Kidney capillary endothelial cell (primary cell): ENCODE measurements at places on chromosomes 11 and 22.

GRCh38 chr22:46107089-46107664 is 43.1 kb upstream of the PPARA start:
- DNase-seq, result no peak

DNA sequence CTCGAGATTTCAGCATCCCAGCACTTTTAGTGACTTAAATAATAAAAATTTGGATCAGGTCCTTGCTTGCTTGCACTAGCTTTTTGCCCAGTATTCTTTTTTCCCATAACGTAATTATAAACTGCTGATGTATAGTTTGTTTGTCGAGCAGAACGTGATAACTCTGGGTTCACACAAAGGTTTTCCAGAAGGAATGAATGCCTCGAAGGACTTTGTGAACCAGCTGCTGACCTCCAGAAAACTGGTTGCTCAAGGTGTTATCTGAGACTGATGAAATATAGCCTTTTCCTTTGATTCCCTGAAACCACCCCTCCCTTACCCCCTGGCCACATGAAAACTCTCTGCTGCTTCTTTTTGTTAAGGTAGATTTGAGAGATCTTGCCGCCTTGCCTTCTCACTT is 229.1 kb upstream of the CARD18 start:
- no peak for DNase-seq

GRCh38 chr22:45511847-45512261 is 9.2 kb downstream of the FBLN1 start:
- no peak for DNase-seq

DNA sequence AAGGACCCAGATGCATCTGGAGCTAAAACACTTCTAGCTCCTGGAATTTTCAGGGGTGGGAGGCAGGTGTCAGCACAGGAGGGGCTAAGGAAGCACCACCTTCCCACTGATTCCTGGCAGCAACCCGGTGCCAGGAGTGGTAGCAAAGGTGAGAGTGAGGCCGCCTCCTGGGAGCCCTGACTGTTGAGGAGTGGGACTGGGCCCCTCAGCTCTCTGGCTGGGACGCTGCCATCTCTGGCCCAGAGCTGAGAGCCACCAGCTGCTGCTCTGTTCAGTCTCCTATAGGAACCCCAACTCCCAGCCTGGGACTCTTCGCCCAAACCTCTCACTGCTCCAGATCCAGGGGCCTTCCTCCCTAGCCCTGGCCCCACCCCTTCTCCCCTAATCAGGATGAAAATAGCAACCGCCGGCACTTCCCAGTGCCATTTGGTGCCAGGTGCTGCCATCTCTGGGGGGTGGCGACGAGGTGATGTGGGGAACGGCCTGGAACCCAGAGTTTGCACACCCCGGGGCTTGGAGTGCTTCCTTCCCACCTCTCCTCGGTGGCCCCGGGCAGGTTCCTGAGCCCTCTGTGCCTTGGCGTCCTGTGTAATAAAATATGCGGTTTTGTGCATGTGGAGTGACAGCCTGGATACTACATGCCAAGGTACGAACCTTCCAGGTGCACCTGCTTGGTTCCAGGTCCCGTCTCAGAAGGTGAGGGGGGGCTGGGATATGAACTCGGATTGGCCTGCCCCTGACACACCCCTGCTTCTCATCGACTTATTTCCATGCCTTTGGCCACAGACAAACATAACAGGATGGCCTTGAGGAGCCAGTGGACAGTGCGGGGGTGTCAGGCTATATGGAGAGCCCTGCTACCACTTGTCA is 35.7 kb upstream of the CELSR1 start:
- no peak for DNase-seq

- DNase-seq, result no peak
Measured at GRCh38 chr22:29208879-29209623, 3.4 kb downstream of the EMID1 start.

GRCh38 chr22:17100621-17101020 is 15.8 kb downstream of the IL17RA start:
- DNase-seq, result no peak

- no peak for DNase-seq
Measured at GRCh38 chr11:107307991-107308390, 149.6 kb downstream of the CWF19L2 start.

DNA sequence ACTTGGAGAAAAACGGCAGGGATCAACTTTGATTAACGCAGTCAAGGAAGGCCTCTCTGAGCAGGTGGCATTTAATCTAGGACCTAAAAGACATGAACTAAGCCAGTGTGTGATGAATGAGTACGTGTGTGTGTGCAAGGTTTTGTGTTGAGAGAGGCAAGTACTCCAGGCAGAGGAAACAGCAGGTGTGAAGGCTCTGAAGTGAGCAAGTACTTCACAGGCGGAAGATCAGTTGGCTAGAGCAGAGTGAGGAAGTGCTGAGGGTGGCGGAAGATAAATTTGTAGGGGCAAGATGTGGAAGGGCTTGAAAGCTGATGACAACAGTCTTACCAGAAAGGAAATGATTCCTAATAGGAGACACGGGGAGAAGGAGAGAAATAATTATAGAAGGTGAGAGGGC is 6.8 kb downstream of the APIP start:
- no peak for DNase-seq

DNA sequence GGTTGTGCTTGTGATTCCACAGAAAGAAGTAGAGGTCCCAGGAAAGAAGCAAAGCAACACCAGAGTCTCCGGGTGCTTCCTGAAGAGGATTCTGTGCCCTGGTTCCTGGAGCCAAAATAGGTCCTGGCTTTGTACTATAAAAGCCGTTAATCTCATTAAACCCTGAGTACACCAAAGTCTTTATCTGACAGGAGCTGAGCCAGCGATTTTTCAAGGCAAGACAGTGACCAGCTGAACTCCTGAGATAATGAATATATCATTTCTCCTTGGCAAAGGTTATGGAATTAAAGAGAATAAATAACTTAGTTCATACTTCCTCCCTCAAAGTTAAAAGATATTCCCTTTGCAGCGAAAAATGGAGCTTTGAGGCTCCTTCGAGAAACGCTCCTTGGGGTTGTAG is 5.2 kb downstream of the TMEM138 start:
- DNase-seq, result no peak

- no peak for DNase-seq
Measured at GRCh38 chr22:25396615-25397200, 167.8 kb upstream of the GRK3 start.

DNA sequence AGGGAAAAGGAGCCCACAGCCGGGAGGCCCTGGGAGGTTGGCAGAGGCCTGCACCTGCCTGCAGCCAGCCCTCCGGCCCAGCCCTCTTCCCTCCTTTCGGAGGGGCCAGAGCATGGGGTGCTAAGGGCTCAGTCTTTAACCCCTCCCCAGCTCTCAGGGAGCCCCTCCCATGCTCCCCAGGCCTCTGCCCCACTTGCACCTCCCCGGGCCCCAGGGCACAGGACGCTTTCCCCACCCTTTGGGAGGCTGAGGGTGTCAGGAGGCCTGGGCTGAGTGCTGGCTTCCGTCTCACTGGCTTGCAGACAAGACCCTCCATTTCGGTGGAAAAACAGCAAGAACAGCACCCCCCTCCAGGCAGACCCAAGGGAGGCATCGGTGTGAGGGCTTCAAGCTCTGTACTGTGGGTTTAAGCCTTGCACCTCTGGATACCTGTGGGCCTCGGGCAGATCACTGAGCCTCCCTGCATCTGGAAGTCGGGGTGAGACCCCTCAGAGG is 7.3 kb downstream of the ASCL2 start:
- no peak for DNase-seq

DNA sequence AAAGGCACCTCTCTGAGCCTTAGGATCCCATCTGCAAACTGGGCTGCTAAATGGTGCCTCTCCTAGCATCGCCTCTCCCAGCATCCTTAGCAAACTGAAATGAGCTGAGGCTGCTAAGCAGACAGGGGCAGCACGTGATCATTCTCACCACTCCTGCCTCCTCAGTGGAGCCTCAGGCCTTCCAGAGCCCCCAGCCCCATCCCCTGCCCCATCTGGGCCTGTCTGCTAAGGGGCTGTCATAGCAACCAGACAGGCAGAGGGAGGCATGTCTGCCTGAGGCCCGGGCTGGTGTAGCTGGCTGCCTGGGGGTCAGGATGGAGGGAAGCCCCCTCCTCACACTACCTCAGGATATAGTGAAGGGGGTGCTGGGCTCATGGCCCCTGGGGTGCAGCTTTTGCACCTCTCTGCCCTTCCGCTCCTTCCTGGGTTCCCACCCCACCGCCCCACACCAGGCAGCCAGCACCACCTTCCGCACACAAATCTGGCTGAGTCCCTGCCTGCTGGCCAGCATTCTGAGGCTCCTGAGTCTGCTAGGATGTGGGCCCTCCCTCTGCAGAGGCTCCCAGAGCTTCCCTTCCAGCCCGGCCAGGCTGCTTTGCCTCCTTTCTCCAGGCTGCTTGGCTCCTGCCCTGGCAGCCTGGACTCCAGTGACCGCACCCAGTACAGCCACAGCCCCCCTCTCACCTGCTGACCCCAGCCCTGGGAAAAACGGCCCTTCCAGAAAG is 47.5 kb upstream of the TTLL12 start:
- DNase-seq, result no peak

GRCh38 chr22:30318799-30319419 is 7.8 kb downstream of the TBC1D10A start:
- no peak for DNase-seq

DNA sequence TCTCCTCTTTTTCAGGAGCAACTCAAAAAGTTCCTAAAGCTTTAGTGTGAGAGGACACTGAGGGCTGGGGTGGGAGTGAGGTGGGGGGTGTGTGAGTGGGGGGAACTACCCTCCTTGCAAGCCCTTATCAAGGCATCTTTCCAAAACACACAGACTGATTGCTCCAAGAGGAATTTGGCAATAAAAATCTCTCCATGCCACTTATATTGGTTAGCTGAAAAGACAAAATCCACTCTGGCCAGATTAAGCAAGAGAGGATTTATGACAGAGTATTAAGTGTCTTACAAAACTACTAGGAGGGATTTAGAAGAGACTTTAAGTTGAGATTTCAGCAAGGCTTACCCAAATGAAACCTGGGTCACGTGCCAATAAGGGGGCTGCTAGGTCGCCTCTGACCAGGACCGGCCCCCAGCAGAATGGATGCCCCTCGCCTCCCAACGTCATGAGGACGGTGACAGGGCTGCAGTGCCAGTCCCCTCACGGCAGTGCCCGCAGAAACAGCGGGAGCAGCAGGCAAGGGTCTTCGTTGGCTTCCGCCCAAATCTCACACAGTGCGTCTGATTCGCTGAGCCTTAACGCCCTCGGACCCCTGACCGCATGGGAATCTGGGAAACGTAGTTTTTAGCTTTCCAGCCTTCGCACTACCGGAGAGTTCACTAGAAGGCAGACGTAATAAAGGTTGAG is 22.1 kb upstream of the CTR9 start:
- no peak for DNase-seq

GRCh38 chr22:48829908-48830307 is 997.8 kb downstream of the BRD1 start:
- DNase-seq, result no peak

DNA sequence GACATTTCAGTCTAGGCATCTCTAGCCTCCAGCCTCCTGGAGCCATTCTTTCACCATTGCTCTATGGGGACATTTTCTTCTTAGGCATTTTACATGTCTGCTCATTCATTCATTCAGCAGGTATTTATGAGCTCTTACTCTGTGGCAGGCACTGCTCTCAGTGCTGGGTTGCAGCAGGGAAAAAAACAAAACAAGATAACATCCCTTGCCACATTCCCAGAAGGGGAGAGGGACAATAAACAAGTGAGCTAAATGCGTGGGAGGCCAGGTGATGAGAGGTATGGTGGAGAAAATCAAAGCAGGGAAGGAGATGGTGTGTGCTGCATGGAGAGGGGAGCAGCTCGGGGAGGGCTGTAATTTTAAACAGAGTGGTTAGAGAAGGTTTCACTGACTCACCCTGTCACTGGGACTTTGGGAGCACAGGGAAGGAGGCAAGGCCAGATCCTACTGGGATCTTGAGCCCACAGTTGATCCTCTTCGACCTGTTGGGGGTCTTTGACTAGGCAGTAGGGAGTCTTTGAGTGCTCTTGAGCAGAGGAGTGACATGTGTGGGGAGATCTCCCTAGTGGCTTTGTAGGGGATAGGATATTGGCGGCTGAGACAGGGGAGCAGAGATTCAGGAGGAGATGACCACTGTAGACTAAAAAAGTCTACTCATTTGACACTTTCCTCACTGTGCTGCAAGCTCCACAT is 17.0 kb downstream of the MICAL2 start:
- DNase-seq, result no peak

DNA sequence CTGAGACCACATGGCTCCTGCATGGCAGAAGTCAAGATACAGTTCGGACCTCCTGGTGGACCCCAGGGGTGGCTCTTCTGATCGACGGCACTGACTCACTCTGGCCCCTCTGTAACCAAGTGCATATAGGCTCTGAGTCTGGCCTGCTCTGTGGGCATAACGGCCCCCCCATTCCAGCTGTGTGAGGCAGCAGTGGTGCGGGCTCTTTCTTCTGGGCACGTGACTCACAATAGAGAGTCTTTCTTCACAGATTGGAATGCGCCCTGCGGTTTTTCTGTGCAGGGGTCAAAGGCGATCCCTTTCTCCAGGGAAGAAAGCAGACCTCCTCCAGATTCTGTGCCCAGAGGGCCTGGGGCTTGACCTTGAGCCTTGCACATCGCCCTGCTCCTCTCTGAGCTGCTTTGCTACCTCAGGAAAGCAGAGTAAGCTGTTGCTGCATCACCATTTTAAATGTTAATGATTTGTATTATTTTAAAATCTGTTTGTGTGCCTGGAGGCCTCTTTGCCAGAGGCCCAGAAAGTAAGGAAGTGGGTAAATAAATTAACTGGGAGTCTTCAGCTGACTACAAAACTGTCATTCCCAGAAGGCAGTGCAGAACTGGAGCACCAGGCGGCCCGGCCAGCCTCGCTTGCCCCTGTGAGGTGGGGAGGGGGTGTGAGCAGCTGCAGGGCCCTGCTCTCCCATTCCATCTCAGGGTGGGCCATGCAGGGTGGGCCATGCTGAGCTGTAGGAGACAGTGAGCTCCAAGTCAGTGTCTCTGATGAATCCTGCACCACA is 199.0 kb downstream of the GRIK4 start:
- DNase-seq, result no peak

GRCh38 chr11:81995889-81996288 is 737.8 kb downstream of the FAM181B start:
- no peak for DNase-seq

GRCh38 chr11:64834723-64835615 is 9.5 kb downstream of the CDC42BPG start:
- no peak for DNase-seq

DNA sequence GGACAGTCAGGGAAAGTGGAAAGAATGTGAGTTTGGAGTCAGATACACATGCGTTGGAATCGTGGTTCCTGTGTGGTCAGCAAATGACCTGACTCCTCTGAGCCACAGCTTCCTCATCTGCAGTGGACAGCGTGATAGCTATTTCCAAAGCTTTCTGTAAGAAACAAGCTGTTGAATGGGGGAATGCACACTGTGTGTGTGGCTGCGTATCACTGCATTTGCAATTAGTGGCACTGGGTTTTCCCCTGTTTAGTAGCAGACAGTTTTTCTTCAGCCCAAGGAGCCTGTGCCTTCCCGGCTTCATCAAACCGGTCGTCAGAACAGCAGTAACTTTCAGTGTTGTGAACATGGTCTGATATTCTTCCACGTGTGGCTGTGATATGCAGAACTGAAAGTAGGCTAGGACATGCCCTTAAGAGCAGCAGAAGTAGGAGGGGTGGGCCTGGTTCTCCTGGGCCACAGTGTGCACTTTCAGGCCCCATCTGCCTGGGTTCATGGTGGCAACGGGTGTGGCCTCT is 121.5 kb downstream of the RRAS2 start:
- no peak for DNase-seq

GRCh38 chr11:26613759-26614158 is 41.7 kb upstream of the MUC15 start:
- no peak for DNase-seq

- DNase-seq, result no peak
Measured at GRCh38 chr11:79321263-79321662, 119.6 kb downstream of the TENM4 start.

- DNase-seq, result no peak
Measured at GRCh38 chr11:73281796-73282660, 9.9 kb downstream of the P2RY6 start.

- DNase-seq, result no peak
Measured at GRCh38 chr11:123391646-123392348, 38.3 kb upstream of the GRAMD1B start.
